DMS153 (cell line): ENCODE measurements at places on chromosomes 6 and 20.
A peak's percentile ranks its signal among the peaks of the same experiment; 100 is the strongest.

- DNase-seq = no peak
Observed at GRCh38 chr6:144155529-144155928, 5.2 kb downstream of the STX11 start.

DNA sequence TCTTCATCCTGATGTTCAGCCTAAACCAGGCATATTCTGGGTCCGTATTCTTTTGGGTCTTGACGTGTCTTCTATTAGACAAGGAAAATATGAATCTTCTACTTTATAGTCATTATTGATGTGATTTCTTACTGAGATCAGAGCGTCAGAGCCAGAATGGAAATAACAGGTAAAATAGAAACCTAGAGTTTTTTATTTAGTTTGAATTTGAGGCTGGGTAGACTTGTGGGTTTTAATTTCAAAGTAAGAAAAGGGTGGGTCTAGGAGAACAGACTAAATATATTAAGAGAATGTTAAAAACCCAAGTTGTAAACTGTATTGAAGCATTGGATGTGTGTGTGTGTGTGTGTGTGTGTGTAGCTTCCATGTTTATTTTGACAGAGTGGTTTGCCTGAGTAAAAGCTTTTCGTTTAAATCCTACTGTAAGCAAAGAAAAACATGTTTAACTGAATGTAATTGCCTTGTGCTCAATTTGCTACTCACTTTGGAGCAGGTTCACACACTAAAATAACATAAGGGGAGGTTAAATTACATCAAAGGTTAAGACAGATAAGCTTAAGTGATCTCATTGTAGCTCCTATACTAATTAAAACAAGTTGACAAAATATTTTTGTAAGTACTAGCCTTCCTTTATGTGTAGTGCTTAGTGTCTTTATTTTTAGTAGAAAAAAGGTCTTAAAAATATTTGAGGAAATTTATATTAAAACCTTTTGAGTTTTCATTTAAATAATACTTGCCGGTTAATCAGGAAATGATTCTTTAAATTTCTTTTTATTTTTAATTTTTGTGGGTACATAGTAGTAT is 17.4 kb downstream of the HECA start:
- no peak for DNase-seq

GRCh38 chr20:16475225-16475624 is 98.0 kb downstream of the KIF16B start:
- peak; percentile 7 for DNase-seq

DNA sequence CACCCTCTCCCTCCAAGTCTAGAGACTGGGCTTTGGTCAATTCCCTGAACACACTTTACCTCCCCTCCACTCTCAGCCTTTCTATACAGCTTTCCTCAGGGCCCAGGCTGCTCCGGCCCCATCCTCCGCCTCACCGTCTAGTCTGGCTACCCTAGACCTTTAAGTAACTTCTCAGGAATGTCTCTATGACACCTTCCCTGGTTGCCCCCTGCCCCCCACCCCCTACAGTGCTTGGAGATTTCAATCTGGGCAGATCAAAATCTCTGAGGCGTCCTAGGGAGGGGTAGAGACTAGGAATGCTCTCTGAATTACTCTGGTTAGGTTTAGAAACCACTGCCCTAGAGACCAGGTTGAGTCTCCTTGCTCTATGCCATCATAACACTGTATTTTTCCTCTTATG is 6.1 kb downstream of the UBE2J1 start:
- no peak for DNase-seq

GRCh38 chr20:49813305-49813974 is 812 bp downstream of the SLC9A8 start:
- no peak for DNase-seq

GRCh38 chr6:49423817-49424216 is 39.2 kb downstream of the MMUT start:
- peak; percentile 16 for DNase-seq

DNA sequence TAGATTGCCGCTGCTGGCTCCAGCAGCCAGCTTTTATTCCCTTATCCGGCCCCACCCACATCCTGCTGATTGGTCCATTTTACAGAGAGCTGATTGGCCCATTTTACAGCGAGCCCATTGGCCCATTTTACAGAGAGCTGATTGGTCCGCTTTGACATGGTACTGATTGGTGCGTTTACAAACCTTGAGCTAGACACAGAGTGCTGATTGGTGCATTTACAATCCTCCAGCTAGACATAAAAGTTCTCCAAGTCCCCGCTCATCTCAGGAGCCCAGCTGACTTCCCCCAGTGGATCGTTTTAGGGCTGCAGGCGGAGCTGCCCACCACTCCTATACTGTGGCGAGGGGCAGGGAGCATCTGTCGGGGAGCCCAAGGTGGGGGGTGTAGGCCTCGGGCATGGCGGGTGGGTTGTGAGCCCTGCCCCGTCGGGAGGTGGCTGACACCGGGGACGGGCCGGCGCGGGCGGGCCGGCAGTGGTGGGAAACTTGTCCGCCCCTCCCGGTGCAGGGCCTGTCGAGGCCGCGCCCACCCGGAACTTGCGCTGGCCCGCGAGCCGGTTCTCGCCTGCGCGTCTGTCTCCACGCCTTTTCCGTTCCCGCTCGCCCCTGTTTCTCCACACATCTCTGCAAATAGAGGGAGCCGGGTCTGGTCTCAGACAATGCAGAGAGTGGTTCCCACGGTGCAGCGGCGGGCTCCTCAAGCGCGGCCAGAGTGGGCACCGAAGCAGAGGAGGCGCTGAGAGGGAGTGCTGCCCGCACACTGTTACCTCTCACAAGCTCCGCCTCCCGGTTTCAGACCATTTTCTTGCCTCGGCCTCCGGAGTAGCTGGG is 86.1 kb upstream of the STMND1 start:
- no peak for DNase-seq

- no peak for DNase-seq
Observed at GRCh38 chr20:1627200-1627550, 7.4 kb upstream of the SIRPB1 start.

DNA sequence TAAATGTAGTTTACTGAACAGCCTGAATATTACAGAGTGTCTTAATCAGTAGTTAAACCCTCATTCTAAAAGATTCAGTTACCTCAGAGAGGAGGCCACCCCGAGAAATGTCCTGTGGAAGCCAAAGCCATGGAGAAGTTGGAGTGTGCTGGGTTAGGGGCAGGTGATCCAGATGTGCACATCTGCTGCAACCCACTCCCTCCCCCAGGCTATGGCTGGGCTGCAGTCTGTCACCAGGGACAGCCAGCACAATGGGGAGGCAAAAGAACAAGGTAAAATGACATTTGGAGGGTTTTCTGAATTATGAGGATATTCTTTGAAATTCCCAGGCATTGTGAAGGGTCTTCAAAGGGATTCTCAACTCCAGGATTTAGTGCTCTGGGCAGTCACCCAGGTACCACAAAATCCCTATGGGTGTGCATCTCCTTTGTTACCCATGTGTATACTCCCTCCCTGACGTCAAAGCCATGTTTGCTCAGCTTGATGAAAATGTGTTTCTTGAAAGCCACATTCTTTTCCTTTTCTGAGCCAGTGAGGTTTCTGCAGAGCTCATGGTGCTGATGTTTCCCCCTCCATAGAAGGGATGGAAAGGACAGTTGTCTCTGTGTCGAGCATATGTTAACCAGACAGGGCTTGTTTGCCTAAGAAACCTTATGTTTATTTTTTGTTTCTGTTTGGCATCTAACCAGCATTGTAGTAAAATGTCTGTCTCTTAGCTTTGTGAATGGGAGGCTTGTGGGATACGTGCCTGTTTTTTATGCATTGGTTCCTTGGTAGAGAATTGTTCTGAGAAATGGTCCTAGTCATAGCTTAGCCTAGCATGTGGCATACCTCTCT is 212.3 kb upstream of the TBX18 start:
- peak; percentile 28 for DNase-seq

GRCh38 chr6:64520050-64520449 is 884.4 kb downstream of the PHF3 start:
- no peak for DNase-seq

DNA sequence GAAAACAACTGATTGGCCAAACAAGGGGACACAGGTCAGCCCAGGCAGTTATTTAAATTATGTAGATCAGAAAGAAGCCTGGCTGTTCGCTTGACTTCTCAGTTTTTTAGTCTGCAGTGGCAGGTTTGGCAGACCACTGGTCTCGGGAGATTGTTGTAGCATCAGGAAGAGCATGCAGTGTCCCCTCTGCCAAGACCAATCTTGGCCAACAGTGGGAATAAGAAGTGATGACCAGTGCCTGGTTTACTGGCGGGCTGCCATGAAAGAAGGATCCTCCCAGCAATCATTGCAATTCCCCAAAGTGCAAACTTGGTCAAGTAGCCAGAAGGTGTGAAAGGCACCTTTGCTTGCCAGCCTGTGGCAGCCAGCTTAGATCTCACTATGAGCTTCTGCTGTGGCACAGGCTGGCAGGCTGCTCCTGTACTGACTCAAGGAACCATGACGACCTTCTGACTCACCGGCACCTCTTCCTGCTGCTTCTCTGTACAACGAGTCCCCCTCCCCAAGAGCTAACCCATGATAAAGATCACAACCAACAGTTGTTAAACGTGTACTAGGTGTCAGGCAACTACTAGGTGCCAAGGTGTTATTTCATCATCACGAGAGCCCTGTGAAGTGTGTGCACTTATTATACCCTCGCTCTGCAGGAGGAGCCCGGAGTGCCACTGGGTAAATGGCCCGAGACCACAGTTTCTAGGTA is 76.8 kb upstream of the DUSP22 start:
- no peak for DNase-seq

DNA sequence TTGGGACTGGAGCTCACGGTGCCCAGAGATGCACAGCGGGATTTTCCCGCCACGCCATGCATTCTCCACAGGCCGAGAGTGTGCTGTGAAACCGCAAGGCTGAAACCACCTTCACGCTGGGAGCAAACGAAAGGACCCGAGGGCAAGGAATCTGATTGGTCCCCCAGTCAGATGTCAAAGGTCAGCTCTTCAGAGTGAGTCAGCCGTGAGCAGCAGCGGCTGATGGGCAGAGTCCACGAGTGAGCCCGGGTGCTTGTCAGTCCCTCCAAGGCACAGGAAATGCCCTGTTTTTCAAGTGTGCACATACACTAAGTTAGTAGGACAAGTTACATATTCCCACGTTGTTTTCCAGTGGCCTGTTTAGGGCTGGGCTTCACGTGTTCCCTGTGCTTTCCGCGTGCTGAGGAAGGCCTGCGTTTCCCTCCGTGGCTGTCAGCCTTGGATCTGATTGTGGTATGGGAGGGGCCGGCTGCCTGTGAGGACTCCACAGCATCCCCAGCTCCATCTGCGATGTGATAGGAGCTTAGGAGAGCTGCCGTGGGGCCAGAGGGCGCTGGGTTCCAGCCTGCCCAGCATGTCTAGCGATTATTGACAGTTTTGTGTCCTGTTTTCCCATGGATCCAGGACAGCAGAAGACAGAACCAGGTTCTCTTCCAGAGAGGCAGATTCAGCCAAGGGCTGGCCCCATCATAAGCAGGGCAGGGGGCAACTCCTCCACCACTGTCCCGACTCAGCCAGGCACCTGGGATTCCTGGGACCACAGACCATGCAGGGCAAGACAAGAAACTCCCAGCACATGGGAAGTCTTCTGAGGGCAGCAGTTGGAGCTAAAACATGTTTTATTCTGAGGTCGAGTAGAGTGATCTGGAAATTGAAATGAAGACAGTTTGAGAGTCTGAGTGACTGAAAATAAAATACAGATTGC is 38.2 kb upstream of the FRMD1 start:
- DNase-seq = no peak

DNA sequence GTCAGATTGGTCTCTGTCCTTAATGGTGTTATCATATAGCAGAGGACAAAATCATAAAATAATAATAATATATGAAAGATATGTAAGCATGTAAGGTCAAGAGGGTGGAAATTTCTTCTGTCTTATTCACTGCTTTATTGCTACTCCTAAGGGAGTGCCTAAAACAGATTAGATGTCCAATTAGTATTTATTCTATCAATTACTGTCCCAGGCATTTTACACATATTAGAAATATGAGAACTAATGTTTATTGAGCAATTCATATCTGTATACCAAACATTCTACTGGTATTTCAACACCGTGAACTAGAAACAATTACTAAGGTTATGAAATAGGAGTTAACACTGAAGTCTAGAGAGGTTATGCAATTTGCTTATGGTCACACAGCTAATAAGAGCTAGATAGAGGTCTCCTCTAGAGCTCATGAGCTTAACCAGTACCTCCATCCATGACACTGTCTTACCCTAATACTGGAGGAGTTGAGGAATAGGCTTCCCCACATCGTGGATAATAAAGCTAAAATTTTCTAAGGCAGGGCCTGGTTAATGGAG is 302.3 kb downstream of the PLCB1 start:
- no peak for DNase-seq

DNA sequence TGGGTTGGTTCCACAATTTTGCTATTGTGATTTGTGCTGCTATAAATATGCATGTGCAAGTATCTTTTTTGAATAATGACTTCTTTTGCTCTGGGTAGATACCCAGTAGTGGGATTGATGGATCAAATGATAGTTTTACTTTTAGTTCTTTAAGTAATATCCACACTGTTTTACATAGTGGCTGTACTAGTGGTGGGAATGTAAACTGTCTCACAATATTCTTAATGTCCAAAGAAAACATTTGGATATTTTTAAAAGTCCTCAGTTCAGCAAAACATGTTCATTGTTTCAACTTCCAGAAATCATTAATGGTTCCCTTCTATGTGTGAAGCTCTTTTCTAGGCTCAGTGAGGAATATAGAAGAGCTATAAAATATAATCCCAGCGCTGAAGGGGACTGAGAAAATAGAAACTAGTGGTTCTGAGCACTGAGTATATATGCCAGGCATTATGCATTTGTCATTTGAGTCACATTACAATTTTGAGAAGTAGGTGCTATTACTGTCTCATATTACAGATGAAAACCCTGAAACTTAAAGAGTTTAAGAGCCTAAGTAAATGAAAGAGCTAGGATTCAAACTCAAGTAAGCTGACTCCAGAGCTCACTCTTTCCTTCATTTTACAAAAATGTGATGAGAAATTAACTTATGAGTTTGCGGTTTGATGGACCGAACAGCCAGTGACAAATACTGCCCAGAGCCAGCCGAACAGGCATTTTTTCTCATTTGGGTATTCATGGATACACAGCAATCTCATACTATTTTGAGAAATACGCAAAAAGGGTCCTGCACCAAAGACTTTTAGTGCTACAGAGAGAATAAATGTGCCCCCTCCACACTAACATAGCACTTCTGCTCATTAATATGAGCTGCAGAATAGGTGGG is 250.1 kb downstream of the TBX18 start:
- DNase-seq = no peak

- DNase-seq = no peak
Observed at GRCh38 chr20:53779822-53780221, 186.2 kb upstream of the ZNF217 start.

- DNase-seq = peak; percentile 84
Observed at GRCh38 chr6:113172531-113172966, 684.6 kb upstream of the MARCKS start.

DNA sequence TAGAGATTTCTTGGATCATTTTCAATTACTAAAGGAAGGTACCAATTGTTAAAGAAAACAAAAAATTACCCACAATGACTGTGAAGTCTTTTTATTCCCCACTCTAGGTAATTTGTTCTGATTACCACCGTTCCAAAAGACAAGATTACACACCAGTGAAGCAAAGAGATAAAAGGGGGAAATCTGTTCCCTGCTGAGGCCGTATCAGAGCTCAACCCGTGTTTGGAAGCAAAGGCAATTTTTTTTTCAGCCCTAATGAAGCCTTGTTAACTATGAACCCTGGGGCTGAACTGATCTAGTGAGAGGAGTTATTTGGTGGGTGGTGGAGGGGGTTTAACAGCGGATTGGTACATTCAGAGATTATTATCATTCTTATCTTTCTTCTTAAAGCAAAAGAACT is 128.5 kb downstream of the ALDH8A1 start:
- DNase-seq = no peak

GRCh38 chr6:11497107-11497506 is 40.4 kb upstream of the TMEM170B start:
- no peak for DNase-seq

GRCh38 chr6:3911130-3911529 is 62.0 kb downstream of the FAM50B start:
- DNase-seq = no peak
